GM06990 (cell line): ENCODE measurements at places on chromosomes 7 and 10.
A peak's percentile ranks its signal among the peaks of the same experiment; 100 is the strongest.

- DNase-seq, result no peak
Measured at GRCh38 chr7:14156436-14156835, 167.0 kb upstream of the ETV1 start.

DNA sequence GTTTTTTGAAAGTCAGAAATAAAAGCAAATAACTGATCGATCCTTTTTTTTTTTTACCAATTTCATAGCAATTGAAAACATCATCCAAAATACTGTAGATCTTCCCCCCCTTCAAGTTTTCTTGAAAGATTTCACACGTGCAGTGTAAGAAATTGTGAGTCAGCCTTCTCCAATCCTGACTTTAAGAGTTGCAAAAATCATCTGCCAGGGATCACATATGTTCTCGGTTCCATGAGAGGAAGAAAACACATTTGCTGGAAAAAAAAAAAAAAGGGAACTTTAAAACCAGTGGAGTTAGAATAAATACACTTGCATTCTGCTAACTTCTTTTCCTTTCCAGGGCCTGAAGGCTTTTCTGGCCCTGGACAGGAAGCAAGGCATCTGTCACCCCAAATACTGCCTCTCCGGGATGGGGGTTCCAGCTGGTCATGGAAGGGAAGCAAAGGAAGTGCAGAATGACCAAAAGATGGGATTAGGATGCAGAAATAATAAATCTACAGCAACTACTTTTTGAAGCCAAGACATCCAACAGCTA lies 198.4 kb upstream of the KIAA1217 start:
- DNase-seq, result no peak

GRCh38 chr10:91210014-91210413 lies 10.4 kb upstream of the PCGF5 start:
- DNase-seq, result no peak

DNA sequence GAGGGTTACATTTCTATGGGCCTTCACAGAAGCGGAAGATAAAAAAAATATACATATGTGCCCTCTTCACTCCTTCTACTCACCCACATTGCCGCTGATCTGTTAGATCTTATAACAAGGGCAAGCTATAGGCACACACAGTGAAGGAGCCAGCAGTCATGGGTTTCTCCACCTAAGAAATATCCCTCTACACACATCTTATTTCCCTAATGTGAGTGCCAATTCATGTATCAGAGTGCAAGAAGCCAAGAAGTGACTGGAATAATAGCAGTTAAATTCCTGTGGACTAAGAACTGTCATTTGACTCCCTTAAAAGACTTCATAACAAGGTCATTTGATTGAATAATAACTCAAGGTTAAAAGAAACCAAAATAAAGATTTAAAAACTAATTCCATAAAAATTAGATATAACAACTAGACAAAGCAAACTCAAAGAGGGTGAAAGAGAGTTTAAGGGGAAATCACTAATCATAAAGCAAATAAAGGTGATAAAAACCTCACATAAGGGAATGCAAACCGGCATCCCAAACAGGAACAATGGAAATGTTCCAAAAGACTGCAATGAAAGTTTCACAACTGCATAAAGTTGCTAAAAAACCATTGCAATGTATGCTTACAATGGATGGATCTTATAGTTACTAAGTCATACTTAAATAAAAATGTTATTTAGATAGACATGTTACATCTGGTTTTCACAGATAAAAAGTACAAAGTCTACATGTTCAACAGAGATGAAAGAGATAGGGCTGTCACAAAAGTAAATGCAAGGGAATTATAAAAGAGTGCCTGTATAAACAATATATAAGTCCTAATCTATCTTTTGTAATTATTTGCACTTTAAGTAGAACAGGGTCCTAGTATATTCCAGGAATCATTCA lies 42.8 kb downstream of the ARHGAP21 start:
- no peak for DNase-seq

GRCh38 chr10:113959383-113959760 lies 84.3 kb upstream of the ADRB1 start:
- peak; percentile 75 for DNase-seq

DNA sequence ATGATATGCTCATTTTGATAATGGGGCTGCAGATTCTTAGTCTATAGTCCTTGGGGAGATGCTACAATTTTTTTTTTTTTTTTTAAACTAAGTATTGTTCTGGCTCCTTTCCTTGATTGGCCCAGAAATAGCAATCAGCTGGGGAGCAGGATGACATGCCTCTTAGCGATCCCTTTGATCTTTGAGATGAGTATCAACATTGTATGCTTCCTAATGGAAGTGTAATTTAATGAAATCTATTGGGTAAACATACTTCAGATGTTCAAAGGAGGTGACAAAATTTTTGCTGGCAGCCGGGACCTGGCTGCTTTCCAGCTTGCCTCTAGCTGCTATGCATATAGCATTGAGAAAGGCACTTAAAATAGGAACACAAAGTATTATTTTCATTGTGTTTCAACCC lies 43.5 kb downstream of the VTI1A start:
- DNase-seq, result no peak

- DNase-seq, result no peak
Measured at GRCh38 chr7:87253589-87254087, 34.1 kb upstream of the TMEM243 start.

- peak; percentile 46 for DNase-seq
Measured at GRCh38 chr10:45421221-45422097, 47.4 kb downstream of the ALOX5 start.

GRCh38 chr7:112995059-112995824 lies 91.4 kb downstream of the GPR85 start:
- DNase-seq, result no peak

DNA sequence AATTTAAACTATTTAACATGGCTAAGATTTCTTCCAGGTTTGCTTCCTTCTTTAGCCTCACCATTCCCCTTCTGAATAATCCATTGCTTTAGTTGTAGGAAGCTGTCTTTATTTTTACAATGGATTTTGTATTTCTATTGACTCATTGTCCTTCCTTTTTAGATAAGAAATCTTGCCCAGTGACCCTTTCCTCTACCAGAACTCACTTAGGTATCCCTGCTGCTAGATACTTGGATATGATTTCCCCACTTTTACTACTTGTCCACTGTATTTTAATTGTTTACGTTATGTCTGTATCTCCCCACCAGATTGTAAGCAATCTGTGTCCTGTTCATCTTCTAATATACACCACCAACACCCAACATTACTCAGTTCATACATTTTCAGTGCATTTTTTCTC lies 47.7 kb upstream of the MDFIC start:
- no peak for DNase-seq

DNA sequence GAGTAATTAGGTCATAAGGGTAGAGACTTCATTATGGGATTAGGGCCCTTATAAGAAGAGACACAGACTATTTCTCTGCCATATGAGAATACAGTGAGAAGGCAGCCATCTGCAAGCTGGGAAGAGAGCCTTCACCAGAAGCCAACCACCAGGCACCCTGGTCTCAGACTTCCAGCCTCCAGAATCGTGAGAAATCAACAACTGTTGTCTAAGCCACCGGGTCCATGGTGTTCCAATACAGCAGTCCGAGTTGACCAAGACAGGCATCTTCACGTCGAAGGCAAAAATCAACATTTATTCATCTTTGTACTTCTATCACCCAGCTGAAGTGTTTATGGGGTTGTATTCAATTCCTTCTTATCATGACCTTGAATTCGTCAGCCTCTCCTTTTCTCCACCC lies 5.3 kb downstream of the TUBAL3 start:
- no peak for DNase-seq

GRCh38 chr10:73406846-73407245 lies 7.0 kb downstream of the ANXA7 start:
- DNase-seq, result no peak

DNA sequence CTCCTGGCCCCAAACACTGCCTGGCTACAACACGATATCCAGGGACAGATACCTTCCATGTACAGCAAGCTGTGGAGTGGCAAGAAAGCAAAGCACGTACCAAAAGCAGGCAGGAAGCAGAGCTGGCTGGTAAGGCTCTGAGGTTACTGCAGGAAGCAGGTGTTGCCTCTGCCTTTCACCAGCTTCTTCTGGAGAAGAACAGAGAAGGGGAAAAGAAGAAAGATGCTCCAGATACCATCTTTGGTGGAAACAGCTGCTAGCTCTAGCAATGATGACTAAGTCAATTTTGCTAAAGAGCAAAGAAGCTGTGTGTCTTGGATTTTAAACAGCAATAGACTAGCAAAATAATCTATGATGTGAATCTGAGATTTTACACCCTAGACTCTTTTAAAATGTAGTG lies 34.9 kb upstream of the PRSS1 start:
- no peak for DNase-seq

DNA sequence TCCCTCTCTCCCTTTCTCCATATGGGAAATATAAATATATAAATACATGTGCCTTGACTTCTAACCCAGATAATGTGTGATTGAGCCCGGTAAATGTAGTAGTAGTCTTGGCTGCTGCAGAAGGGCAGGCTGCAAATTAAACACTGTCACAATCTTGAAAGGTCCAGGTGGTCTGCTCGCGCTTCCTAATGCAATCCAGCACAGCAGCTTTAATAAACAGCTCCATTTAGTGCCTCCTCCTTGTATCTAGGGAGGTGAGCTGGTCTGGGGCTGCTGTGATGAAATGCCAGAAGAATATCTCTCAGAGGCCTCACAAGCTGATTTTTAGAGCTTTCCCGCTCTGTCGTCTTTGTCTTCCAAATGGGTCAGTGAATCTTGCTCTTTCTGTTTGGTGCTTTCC lies 782 bp downstream of the POU6F2 start:
- DNase-seq, result no peak

- no peak for DNase-seq
Measured at GRCh38 chr7:24882989-24883621, 96.9 kb downstream of the OSBPL3 start.

GRCh38 chr7:68792351-68792750 lies 805.9 kb upstream of the AUTS2 start:
- DNase-seq, result no peak

GRCh38 chr10:128804411-128804810 lies 662.6 kb upstream of the MGMT start:
- DNase-seq, result no peak

DNA sequence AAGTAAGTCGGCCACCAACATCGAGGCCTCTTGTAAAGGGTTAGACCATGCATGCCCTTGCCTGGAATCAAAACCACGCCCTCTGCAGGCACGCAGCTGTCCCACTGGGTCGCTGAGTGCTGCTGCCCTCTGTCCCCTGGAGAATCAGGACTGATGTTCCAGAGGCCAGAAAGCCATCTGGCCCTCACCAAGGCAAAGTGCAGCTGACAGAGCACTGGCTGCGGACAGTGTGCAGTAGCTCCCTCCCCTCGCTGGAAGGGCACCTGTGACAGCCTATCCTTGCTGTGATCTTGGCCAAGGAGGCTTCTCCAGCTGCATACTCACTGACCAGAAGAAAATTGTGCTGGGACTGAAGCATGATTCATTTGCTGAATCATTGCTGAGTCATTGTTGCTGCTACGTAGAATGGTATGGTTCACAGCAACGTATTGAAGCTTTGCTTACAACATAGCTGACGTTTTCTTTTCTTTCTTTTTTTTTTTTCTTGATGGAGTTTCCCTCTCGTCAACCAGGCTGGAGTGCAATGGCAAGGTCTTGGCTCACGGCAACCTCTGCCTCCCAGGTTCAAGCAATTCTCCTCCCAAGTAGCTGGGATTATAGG lies 30.4 kb downstream of the DDC start:
- no peak for DNase-seq

- peak; percentile 17 for DNase-seq
Measured at GRCh38 chr7:90320801-90321494, at the start of gene FAM237B. Gene FAM237B (minus strand): TSS chr7:90321304. CDS start chr7:90319748, 1,556 bp downstream.

- no peak for DNase-seq
Measured at GRCh38 chr10:63504145-63504881, 16.9 kb upstream of the REEP3 start.

GRCh38 chr10:75375838-75376237 lies 25.7 kb downstream of the ZNF503 start:
- no peak for DNase-seq

GRCh38 chr10:127354255-127354654 lies 157.9 kb upstream of the INSYN2A start:
- DNase-seq, result no peak

GRCh38 chr10:119845656-119846055 lies 27.0 kb downstream of the MCMBP start:
- no peak for DNase-seq

- no peak for DNase-seq
Measured at GRCh38 chr7:20647908-20648776, 32.7 kb downstream of the ABCB5 start.

- DNase-seq, result no peak
Measured at GRCh38 chr10:24349379-24350001, 140.6 kb downstream of the KIAA1217 start.

DNA sequence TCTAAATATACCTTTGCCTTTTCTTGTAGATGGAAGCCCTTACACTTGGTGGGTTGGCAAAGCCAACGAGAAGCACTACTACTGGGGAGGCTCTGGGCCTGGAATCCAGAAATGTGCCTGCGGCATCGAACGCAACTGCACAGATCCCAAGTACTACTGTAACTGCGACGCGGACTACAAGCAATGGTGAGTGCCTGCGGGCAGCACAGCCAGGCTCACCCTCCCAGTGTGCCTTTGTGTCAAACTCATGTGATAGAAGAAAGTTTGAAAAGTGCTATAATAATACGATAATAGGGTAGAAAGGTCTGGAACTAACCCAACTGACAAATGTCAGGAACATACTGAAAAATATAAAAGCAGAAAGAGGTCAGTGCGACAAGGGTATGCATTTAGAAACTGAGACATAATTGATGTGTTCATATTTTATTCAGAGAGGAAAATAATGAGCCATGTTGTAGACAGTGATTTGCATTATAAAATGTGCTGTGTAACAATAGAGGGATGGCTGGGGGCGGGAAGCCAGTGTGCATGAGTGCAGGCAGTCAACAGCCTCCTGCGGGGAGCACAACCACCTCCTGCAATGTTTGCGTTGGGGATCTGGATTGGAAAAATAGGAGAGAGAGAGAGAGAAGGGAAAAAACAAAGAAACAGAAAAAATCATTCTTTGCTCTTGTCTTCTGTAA lies 686.9 kb upstream of the C7orf33 start:
- no peak for DNase-seq

- no peak for DNase-seq
Measured at GRCh38 chr10:86178401-86179152, 188.0 kb downstream of the GRID1 start.

- DNase-seq, result no peak
Measured at GRCh38 chr10:121926671-121927317, 1.0 kb downstream of the ATE1 start.

DNA sequence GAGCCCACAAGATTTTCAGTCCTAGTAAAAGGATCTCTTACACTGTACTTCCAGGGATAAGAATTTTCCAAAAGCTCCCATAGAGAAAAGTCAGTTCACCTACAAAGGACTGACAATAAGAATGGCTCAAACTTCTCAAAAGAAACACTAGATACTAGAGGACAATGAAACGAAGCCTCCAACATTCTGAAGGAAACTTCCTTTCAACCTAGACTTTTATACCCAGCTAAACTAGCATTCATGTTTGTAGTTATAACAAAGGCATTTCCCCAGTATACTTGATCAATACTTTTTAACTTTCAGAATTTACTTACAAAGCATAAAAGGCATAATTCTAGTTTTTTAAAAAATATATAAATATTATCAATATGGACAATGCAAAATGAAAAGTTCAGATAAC lies 41.0 kb upstream of the DNAAF5 start:
- no peak for DNase-seq

GRCh38 chr10:34171957-34172527 lies 643.1 kb downstream of the PARD3 start:
- no peak for DNase-seq
